Fibroblast of the conjunctiva (primary cell): ENCODE measurements at places on chromosomes 7 and 10.

DNA sequence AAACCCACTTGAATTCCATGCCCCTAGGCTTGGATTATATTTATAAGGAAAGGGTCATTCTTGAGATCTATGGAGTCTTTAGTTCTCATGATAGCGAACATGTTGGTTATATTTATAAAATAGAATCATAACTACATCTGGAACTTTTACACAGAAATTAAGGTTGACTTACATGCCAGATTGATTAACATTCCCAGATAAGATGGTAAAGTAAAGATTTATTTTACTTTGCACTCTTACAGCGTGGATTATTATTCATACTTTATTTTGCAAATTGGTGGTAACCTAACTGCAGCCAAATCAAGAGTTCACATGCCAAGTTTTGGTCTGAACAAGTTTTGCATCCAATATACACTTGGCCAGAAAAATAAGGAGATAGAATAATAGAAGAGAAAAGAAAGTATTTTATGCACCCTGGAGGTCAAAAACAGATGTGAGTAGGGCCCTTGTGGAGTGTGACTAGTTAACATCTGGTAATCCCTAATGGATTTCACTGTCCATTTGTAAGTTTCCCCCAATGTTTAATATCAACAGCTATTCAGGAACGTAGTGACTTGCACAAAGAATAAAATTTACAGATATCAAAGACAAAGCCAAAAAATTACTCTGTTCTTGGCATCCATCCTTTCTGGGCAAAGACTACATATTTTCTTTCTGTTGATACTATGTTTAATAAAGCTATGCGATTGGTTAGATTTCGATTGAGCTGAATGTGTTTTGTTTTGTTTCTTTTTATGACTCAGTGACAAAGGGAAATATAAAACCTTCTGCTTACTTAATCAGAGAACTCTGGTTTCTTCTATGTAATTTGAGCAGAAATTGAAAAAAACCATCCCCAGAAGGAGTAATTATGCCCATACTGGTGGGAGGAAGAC, 10.1 kb upstream of the TMEM26 start:
- peak; percentile 90 for DNase-seq

- peak; percentile 13 for DNase-seq
These were observed 17.6 kb downstream of the LIMK1 start for GRCh38 chr7:74101061-74101681.

GRCh38 chr7:130887182-130887956, 153.4 kb upstream of the KLF14 start:
- DNase-seq = no peak

DNA sequence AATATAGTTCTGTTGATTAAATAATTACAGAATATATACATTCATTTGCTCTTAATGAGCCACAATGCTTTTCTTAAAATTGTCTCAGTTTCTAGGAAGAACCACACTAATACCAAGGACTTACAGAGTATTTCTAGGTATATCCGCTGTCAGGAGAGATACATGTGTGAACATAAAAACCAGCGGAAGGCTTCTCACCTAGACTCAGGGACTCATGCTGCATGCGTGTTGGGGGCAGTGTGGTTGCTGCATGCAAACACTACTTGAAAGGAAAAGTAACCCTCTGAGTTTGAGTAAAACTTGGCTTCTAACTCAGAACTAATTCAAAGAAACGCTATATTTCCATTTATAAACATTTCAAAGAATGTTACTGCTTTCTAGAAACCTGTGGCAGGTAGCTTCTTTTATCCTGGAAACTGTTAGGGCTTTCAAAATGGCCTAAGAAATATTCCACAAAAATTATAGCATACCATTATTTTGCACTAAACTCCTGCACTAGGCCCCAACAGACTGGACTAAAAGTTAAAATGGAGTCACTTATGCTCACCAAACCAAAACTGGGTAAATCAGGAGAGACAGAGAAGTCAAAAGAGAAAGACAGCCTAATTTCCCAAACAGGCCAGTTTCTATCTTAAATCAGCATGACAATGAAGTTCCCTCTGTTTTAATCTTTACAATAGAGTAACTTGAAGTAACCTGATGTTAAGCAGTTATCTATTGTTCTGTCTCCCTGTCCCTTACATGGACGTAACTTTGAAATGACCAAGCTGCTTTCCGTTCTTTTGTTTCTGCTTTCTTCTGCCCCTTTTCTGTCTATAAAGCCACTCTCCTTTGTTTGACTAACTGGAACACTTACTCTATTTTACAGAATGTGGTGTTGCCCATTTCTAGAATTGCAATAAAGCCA, 95.2 kb upstream of the FAM133B start:
- no peak for DNase-seq

DNA sequence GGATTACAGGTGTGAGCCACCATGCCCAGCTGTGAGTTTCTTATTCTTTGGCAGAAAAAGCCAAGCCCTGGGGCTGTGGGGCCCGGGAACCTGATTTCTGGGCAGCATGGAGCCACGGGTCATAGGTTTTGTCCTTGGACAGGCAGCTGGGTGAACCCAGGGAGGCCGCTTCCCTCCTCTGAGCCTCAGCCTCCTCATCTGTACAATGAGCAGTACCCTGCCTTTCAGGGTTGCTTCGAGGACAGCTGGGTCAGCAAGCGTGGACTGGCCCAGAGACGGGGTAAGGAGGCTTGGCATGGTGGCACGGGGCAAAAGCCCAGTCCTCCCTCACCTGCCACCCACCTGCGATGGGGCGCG, 84.1 kb upstream of the GNA12 start:
- DNase-seq = no peak

DNA sequence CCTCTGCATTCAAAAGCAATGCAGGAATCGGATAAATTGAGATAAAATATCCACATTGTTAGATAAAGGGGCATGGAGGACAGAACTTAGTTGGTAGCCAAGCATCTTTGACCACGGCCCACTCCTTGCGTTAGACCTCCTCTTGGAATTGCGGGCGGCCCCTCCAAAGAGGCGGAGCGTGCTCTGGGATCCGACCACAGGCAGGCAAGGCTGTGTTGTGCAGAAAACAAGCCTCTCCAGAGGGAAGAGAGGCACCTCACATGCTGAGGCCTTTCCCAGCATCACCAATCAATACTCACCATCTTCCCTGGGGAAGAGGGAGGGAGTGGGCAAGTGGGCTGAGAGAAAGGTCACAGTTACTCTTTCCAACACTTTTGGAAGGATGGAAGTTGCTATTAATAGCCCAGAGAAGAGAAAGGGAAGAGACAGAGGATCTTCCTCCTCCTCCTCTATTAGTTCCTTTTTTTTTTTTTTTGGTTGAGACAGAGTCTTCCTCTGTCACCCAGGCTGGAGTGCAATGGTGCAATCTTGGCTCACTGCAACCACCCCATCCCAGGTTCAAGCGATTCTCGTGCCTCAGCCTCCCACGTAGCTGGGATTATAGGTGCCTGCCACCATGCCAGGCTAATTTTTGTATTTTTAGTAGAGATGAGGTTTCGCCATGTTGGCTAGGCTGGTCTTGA, 49.7 kb upstream of the NRF1 start:
- no peak for DNase-seq

- DNase-seq = no peak
These were observed 39.8 kb downstream of the SLC35B4 start for GRCh38 chr7:134276951-134277350.

GRCh38 chr10:70726909-70727495, 54.7 kb downstream of the ADAMTS14 start:
- no peak for DNase-seq

- DNase-seq = no peak
These were observed 184.6 kb downstream of the RAMP3 start for GRCh38 chr7:45342236-45342635.

DNA sequence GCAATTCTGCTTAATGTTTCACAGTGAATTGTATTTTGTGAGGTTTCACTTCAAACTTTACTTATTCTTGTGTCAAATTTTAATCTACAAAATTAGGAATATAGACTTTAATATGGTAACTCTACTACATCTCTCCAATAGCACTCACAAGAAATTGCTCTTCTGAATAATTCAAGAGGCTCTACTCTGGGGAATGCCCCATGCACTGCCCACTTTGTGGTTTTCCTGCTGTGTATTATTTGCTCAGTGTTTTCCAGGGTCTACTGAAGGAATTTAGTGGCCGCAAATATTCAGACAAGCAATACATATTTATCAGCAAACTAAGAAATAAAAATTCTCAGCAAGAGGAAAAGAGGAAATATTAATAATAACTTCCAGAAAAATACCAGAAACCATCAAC, 611.4 kb downstream of the TNS3 start:
- DNase-seq = no peak

GRCh38 chr7:78924581-78924980, 528.9 kb downstream of the MAGI2 start:
- DNase-seq = peak; percentile 18

GRCh38 chr7:152664636-152665035, 11.3 kb downstream of the XRCC2 start:
- no peak for DNase-seq
